ENCODE measurements at places on chromosomes 7 and 10.

GRCh38 chr10:88114368-88114767 is 250.9 kb downstream of the PTEN start:
- peak; percentile 82 for DNase-seq

DNA sequence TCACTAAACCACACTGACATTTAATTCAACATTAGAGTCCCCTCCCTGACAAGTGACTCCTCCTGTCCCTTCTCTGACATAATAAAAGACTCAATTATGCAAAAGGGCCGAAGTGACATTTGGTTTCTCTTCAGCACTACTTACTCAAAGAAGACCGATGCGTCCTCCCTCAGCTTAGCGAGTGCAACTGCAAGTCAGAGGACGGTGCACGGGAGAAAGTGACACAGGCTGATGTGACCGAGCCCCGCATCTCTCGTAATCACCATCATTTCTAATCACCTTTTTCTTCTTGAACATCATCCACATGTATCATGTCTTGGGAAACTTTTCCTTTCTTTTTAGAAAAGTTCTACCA is 155.7 kb downstream of the TCERG1L start:
- no peak for DNase-seq

DNA sequence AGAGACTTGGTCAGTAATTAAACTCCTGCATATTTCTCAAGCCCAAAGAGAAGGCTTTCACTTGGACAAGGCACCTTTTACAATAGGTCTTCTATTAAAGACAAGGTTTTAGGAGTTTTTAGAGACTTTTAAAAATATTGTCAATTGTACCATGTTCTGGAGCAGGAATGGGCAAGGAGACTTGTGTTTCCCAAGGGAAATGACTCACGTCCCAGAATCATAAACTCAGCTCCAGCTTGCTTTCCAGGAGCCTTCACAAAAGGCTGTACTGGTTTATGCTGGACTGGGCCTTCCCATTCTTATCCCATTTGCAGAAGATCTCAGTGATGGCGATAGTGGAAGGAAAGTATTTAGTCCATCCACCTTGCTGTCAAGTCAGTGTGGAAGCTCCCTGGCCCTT is 7.8 kb upstream of the GLI3 start:
- DNase-seq, result no peak

DNA sequence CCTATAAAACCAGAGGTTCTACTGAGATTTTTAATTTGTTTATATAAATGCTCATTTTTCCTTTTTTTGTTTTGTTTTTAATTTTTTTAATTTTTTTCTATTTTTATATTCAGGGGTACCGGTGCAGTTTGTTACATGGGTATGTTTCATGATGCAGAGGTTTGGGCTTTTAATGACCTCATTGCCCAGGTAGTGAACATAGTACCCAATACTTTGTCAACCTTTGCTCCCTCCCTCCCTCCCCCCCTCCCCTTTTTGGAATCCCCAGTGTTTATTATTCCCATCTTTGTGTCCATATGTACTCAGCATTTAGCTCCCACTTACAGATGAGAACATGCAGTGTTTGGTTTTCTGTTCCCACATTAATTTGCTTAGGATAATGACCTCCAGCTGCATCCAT is 94.4 kb upstream of the NEBL start:
- no peak for DNase-seq

DNA sequence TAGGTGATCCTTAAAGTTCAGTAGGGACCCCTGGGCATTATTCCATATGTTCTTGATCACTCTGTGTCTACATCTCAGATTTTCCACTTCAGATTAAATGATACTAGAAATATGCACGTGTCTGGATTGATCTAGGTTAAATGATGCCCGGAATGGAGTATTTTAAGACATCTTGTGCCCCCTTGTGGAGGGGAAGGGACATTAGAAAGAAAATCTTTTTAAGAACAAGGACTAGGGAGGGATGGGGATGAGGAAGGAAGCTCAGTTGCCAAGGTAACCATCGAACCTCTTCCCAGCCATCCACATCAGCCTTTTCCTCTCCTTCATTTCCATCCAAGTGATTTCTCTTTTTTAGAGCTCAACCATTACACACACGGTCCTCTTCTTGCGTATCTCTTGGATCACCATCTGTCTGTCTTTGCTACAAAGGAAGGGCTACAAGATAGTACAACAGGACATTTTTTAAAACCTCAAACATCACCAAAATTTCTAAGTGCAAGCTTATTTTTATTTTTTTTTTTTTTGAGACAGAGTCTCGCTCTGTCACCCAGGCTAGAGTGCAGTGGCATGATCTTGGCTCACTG is 40.5 kb downstream of the PRSS2 start:
- peak; percentile 76 for DNase-seq

DNA sequence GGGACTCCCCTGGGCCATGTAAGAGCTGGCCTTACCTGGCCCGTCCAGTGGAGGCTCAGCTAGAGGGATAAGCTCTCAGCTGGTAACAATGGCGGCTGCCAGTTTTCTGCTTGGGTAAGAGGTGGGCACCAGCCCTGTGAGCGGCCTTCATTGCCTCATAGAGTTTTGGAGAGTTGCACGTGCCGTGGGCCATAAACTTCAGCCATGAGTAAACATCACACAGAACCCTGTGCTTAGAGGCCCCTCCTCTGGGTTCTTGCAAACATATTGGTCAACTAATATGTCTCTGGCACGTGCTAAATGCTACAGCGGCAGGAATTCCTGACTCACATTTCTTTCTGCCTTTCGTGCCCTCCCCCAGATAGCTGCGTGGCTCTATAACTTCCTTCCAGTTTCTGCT is 103.9 kb upstream of the LEP start:
- peak; percentile 16 for DNase-seq
